Suprapubic skin (tissue), 4 donors: ENCODE measurements at places on chromosomes 3 and 15. TPM values are rescaled to one million over a fixed set of nuclear protein-coding genes. Genes with fewer than 3 reads are reported as not detected.
A peak's percentile ranks its signal among the peaks of the same experiment; 100 is the strongest.

TMEM207 gene
- total RNA-seq, result not detected

CCR9 gene
- total RNA-seq, result not detected

SLC9C1 gene
- not detected for total RNA-seq

TF gene
- 12.5 TPM for total RNA-seq

LTF gene
- total RNA-seq, result 2.5 TPM

UBA5 gene
- 24.9 TPM for total RNA-seq

CCR3 gene
- 6.3 TPM for total RNA-seq

C2CD4A gene
- total RNA-seq, result not detected

- H3K4me3 ChIP-seq, result no peak overlapping the region
- no peaks in the 10 kb centered on the region for H3K27me3 ChIP-seq
- no peaks in the 10 kb centered on the region for H3K36me3 ChIP-seq
- H3K27ac ChIP-seq, result no peak overlapping the region
- no peak for DNase-seq
Observed at GRCh38 chr3:13047296-13048165, 25.7 kb downstream of the IQSEC1 start.

GRCh38 chr15:71780115-71780976 is 30.0 kb upstream of the NR2E3 start:
- no peak overlapping the region for H3K4me3 ChIP-seq
- no peaks in the 10 kb centered on the region for H3K36me3 ChIP-seq
- H3K27me3 ChIP-seq, result no peaks in the 10 kb centered on the region
- H3K4me1 ChIP-seq, result peaks cover 7% of the 10 kb centered on the region

DNA sequence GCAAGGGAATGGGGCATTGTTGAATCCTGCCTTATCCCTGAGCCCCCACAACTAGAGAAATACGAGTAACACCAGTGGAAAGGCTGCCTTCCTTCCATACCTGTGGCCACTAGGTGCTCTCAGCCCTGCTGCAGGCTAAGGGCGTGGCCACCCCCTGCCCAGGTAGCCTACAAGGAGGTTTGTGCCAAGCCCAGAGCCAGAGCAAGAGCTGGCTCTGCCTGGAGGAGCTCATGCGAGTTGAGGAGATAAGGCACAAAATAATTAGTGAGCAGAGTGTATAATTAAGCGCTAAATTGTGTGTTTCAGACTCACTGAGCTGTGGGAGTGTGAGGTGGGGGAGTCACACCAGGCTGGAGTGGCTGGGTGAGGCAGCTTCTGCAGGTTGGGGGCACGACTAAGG is 49.2 kb downstream of the TPRA1 start:
- H3K36me3 ChIP-seq, result no peaks in the 10 kb centered on the region
- no peaks in the 10 kb centered on the region for H3K4me1 ChIP-seq
- no peaks in the 10 kb centered on the region for H3K27me3 ChIP-seq
- H3K27ac ChIP-seq, result no peak overlapping the region
- no peak for DNase-seq

DNA sequence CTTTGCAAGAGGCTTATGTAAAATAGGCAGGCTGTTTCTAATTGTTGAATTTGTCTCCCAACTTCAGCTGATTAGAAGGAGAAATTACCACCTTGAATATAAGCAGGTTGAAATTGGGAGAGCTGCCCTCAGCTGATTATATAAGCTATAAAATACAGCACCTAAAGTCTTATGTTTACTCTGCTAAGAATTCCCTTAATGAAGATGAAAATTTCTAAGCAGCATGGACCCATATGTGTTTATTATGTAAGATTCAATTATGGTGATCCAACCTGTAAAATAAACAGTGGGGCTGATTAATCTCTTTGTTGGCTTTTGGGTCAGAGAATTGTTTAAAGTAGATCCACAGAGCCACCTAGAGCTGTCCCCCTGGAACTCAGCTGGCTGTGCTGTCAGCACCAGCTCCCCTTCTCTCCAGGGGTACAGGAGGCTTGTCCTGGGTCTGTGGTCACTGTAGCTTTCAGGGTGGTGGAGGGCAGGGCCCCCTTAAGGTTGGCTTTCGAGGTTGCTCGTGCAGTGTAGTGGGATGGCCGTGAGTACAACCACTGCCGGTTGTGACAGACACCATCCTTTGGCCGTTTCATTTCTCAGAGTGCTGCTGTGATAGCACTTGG is 9.5 kb downstream of the SLCO3A1 start:
- H3K36me3 ChIP-seq, result no peaks in the 10 kb centered on the region
- no peak for DNase-seq
- no peak overlapping the region for H3K27ac ChIP-seq
- no peaks in the 10 kb centered on the region for H3K27me3 ChIP-seq
- peaks cover 52% of the 10 kb centered on the region for H3K4me1 ChIP-seq
- H3K4me3 ChIP-seq, result no peak overlapping the region

DNA sequence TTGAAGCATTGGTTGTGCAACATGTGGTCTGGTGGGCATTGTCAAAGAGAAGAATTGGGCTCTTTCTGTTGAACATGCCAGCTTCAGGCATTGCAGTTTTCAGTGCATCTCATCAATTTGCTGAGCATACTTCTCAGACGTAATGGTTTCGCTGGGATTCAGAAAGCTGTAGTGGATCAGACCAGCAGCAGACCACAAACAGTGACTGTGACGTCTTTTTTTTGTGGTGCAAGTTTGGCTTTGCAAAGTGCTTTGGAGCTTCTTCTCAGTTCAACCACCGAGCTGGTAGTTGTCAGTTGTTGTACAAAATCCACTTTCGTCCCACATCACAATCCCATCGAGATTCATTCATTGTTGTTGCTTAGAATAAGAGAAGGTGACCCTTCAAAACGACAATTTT is 84.5 kb downstream of the NPAP1 start:
- no peak overlapping the region for H3K4me3 ChIP-seq
- H3K27ac ChIP-seq, result no peak overlapping the region

DNA sequence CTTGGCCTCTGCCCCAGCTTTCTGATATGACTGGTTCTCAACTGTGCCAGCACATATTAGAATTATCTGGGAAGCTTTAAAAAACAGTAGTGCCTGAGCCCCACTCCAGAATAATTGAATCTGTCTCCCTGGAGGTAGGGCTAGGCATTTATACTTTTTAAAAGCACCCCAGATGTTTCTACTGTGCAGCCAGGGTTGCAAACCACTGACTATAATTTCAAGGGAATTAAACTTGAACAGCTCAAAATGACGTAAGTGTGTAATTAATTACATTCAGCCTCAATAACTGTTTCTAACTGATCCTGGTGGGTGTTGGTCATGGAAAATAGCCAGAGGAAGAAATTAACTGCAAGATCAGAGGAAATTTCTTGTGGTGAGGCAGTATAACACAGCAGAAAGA is 4.4 kb upstream of the IRAK2 start:
- no peak overlapping the region for H3K27ac ChIP-seq
- H3K4me3 ChIP-seq, result no peak overlapping the region
- no peaks in the 10 kb centered on the region for H3K36me3 ChIP-seq
- H3K4me1 ChIP-seq, result peaks cover 23% of the 10 kb centered on the region

- H3K27me3 ChIP-seq, result no peaks in the 10 kb centered on the region
- H3K4me3 ChIP-seq, result no peak overlapping the region
- H3K36me3 ChIP-seq, result no peaks in the 10 kb centered on the region
Observed at GRCh38 chr15:69760258-69760845, 307.7 kb downstream of the RPLP1 start.

GRCh38 chr3:8152821-8153418 is 348.7 kb upstream of the LMCD1 start:
- no peak for DNase-seq
- no peak overlapping the region for H3K27ac ChIP-seq
- no peaks in the 10 kb centered on the region for H3K4me1 ChIP-seq

- H3K36me3 ChIP-seq, result no peaks in the 10 kb centered on the region
- H3K4me1 ChIP-seq, result peaks cover 14% of the 10 kb centered on the region
- DNase-seq, result no peak
- no peak overlapping the region for H3K4me3 ChIP-seq
- no peaks in the 10 kb centered on the region for H3K27me3 ChIP-seq
- no peak overlapping the region for H3K27ac ChIP-seq
Observed at GRCh38 chr15:71526060-71526820, 284.1 kb upstream of the NR2E3 start.

GRCh38 chr3:197428117-197428801 is 127.5 kb downstream of the BDH1 start:
- DNase-seq, result peak; percentile 74
- H3K4me1 ChIP-seq, result peaks cover 18% of the 10 kb centered on the region
- H3K27ac ChIP-seq, result peak overlapping the region; percentile 46

- peak overlapping the region; percentile 96 for H3K27ac ChIP-seq
- H3K27me3 ChIP-seq, result no peaks in the 10 kb centered on the region
- peaks cover 51% of the 10 kb centered on the region for H3K4me1 ChIP-seq
- no peaks in the 10 kb centered on the region for H3K36me3 ChIP-seq
- peak overlapping the region; percentile 97 for H3K4me3 ChIP-seq
- DNase-seq, result no peak
Observed at GRCh38 chr3:143002083-143002712, 828 bp downstream of the U2SURP start.

GRCh38 chr3:140529096-140529495 is 148.8 kb upstream of the TRIM42 start:
- DNase-seq, result no peak
- H3K27me3 ChIP-seq, result no peaks in the 10 kb centered on the region
- H3K4me1 ChIP-seq, result no peaks in the 10 kb centered on the region
- no peak overlapping the region for H3K27ac ChIP-seq
- no peak overlapping the region for H3K4me3 ChIP-seq

- H3K27ac ChIP-seq, result no peak overlapping the region
- peaks cover 6% of the 10 kb centered on the region for H3K4me1 ChIP-seq
- no peak overlapping the region for H3K4me3 ChIP-seq
- no peak for DNase-seq
Observed at GRCh38 chr15:69736161-69736560, 283.5 kb downstream of the RPLP1 start.

DNA sequence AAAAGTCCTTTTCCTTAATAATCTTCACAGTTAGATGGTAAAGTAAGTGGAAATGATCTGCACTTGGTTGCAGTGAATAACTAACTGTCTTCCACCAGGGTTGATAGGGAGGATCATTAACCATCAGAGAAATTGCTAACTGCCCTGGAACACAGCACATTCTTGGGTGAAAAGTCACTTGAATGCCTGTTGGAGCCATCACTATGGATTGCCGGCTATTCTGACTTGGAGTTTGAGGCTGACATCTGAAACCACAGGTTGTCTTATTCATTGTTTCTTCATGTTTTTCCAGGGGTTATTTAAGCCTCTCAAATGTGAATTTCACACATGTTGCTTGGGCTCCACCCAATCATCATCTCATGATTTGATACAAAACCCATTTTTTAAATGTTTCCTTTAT is 901.4 kb downstream of the MCTP2 start:
- H3K27ac ChIP-seq, result no peak overlapping the region
- no peaks in the 10 kb centered on the region for H3K27me3 ChIP-seq
- DNase-seq, result no peak
- H3K36me3 ChIP-seq, result no peaks in the 10 kb centered on the region
- no peaks in the 10 kb centered on the region for H3K4me1 ChIP-seq
- H3K4me3 ChIP-seq, result no peak overlapping the region

GRCh38 chr3:98655666-98656065 is 62.3 kb upstream of the CPOX start:
- H3K4me1 ChIP-seq, result peaks cover 3% of the 10 kb centered on the region
- no peaks in the 10 kb centered on the region for H3K36me3 ChIP-seq
- no peak for DNase-seq

- peaks cover 42% of the 10 kb centered on the region for H3K4me1 ChIP-seq
- no peak for DNase-seq
- H3K27ac ChIP-seq, result peak overlapping the region; percentile 82
- H3K36me3 ChIP-seq, result no peaks in the 10 kb centered on the region
- no peaks in the 10 kb centered on the region for H3K27me3 ChIP-seq
Observed at GRCh38 chr15:31442699-31443111, 116.1 kb downstream of the KLF13 start.

DNA sequence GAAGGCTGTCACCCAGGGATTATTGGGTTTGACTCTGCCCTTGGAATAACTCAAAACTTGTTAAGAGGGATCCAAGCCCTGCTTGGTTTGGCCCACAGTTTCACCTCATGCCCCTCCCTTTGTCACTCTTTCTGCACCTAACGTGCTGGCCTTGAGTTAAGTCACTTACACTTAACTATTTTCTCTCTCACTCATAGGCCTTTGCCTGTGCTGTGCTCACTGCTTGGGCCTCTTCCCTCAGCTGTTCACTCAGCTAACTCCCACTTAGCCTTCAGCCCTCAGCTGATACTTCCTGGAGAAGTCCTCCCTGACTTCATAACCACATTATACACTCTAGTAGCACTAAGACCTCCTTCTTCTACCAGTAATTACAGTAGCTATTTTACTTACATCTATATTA is 133.3 kb downstream of the CMSS1 start:
- no peaks in the 10 kb centered on the region for H3K36me3 ChIP-seq
- peaks cover 17% of the 10 kb centered on the region for H3K4me1 ChIP-seq

DNA sequence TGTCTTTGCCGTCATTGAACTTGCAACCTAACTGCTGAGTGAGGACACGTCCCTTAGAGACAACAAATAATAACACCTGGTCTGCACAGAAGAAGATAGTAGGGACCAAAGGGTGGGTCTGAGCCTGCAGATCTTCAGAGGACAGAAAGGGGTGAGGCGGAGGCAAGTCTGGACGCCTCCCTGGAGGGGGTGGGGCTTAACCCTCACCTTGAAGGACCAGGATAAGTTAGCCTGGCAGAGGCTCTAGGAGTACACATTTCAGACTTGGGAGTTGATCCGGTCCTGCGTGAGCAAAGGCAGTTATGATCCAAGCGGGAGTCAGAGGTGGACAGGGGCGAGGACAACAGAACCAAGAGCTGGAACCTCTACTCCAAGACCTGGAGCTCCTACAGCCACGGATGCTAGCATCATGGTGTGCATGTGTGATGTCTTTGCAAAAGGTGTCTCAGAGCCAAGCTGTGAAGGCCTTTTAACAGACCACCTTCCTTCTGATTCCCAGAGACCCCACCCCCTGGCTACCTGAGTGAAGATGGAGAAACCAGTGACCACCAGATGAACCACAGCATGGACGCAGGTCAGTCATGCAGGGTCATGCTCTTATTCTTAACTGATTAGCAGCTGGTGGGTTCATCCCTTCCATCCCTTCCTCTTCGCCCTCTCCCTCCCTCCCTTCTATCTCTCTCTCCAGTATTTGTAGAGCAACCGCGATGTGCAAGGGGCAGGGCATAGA is 88.0 kb downstream of the AAGAB start:
- peak; percentile 13 for DNase-seq
- H3K4me1 ChIP-seq, result peaks cover 51% of the 10 kb centered on the region
- no peaks in the 10 kb centered on the region for H3K27me3 ChIP-seq
- H3K27ac ChIP-seq, result peak overlapping the region; percentile 13
- H3K36me3 ChIP-seq, result peaks cover 31% of the 10 kb centered on the region
- H3K4me3 ChIP-seq, result no peak overlapping the region

DNA sequence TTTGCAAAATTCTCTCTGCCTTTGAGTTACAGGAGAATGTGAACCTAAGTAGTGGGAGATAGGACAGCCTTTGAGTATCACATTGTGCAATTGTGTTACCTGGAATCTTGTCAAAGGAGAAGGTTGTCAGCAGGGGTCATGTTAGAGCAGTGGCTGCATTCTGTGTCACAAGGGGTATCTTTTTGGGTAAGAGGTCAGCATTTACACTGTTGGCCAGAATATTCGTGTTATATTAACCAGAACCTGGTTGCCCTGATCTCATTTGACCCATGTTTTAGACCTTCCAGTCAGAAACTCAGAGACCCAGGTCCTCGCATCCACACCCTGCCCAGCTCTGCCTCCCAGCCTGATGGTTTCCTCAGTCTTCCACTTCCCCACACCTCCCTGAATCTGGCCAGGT is 27.3 kb downstream of the HDC start:
- no peak for DNase-seq
- H3K27ac ChIP-seq, result no peak overlapping the region
- H3K4me1 ChIP-seq, result no peaks in the 10 kb centered on the region
- no peak overlapping the region for H3K4me3 ChIP-seq
- no peaks in the 10 kb centered on the region for H3K27me3 ChIP-seq
- H3K36me3 ChIP-seq, result no peaks in the 10 kb centered on the region
